Naive thymus-derived CD8-positive, alpha-beta T cell (primary cell): ENCODE measurements at places on chromosomes 16 and 17.

DNA sequence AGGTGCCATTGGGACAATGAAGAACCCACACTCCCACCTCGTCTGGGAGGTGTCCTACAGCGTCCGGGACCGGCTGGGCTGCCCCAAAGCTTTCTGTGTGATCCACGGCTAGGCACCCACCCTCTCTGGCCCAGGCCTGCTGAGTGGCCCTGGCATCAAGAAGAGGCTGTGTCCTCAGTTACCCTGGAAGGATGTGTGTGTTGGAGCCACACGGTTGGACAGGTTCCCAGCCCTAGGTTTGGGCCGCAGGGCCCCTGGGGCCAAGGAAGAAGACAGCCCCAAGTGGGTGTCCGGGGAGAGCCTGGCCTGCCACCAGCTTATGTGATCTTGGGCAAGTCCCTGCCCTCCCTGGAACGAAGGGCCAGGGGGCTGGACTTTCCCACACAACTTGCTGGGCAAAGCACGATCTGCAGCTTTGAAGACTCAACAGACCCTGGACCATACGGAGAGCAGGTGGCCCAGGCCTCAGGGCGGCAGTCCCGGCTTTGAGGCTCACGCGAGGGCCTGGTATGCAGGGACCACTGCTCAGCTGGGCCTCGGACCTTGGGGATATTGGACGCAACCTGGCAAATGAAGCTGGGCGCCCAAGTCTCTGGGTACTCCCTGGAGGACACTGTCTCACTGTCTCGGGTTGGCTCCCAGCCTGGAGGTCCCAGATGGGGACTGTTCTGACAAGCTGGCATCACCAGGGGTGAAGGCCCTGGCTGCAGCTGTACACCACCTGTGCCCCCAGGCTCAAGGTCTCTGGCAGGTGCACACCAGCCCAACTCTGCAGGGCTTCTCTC lies 17.5 kb downstream of the MYBBP1A start:
- no peak for DNase-seq

DNA sequence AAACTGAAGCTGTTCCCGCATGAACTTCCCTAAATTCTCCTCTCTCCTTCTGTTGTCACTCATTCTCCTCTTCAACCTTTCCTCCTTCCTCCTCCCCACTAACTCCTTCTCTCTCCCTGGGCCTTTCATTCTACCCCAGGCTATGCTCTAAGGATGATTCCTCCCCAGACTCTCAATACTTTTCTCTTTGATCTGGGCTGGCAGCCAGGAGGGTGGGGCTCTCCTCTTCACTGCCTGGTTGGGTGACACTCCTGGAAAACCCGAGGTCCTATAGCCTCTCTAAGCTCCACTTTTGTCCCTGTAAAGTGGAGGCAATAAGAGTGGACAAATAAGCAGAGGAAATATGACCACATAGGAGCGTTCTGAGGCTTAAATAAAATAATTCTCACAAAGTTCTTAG lies 46.2 kb downstream of the HSD17B2 start:
- no peak for DNase-seq

DNA sequence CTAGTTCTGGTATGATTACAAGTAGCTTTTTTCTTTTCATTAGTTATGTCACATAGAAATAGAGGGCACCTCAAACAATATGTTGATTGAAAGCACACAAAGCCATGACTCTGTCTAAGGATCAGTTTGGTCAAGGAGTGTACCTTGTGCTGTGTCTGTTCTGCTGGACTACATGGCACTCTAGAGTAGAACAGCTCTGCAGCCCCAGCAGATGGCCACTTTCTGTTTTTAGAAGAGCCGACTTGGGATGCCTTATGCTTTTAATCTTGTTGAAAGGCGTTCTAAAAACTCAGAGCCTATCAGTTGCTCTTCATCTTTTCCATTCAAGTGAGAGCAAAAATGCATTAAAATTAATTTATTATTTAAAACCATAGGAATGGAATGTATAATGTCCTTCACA lies 49.3 kb upstream of the CA10 start:
- no peak for DNase-seq

DNA sequence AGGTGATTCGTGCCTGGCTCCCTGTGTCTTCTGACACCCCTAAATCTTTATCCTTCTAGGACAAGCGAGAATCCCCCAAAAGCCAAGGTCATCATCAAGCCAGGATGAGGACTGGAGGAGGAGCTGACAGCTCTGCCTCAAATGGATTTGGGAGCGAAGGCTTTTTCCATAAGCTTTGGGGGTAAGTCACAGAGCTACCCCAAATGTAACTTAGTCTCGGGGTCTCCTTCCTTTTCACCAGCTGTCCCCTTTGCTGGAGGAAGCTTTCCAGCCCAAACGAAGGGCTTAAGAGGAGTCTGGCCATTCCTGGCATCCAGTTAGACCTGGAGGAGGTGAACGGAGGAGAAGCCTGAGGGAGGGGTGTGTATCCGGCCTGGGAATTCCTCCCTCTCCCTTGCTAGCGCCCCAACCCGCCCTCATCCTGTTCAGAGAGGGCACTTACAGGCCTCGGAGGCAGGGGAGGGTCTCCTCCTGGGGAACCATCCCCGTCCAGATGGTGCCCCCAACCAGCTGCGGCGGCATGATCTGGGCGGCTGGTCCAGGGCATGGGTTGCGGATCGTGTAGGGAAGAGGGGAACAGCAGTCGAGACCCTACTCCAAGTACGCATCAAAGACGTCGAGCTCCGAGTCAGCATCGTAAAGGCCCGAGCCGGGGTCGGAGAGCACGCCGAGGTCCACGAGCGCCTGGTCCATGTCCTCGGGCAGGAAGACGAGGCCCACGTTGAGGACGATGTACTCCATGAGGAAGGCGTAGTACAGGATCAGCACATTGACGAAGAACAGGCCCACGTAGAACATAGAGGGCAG lies 938 bp downstream of the DEXI start:
- no peak for DNase-seq

DNA sequence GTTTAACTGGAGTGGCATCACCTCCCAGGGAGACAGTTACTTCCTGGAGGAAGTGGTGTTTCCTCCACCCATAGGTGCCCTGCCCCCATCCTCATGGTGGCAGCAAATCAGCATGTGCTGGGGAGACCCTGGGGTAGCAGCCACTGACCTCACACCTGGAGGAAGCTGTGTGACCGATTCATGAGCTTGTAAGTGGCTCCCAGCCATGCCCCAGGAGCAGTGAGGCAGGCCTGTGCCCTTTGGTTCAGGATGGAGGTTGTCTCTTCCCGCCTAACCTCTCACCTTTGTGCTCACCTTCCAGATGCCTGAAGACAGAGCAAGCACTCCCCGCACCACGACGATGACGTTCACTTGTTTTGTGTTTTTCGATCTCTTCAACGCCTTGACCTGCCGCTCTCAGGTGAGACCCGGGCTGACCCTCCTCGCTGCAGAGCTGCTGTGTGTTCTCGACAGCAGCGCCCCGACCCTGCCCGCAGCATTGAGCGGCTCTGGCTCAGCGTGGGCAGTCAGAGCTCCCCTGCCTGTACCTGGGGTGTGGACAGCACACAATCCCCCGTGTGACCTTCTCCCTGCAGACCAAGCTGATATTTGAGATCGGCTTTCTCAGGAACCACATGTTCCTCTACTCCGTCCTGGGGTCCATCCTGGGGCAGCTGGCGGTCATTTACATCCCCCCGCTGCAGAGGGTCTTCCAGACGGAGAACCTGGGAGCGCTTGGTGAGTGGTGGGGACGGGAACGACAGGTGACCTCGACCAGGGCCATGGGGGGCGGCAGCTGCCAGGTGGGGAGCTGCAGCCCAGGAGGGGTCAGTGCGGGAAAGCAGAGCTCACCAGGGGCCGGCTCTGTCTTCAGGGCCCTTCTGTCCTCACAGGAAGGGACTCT lies 42.8 kb downstream of the MEAK7 start:
- no peak for DNase-seq

- no peak for DNase-seq
These were observed at the start of gene ACSM3 for GRCh38 chr16:20763461-20764232. TSS of gene ACSM3 (plus strand) at chr16:20764014. CDS start at chr16:20770035, 6,021 bp downstream.

DNA sequence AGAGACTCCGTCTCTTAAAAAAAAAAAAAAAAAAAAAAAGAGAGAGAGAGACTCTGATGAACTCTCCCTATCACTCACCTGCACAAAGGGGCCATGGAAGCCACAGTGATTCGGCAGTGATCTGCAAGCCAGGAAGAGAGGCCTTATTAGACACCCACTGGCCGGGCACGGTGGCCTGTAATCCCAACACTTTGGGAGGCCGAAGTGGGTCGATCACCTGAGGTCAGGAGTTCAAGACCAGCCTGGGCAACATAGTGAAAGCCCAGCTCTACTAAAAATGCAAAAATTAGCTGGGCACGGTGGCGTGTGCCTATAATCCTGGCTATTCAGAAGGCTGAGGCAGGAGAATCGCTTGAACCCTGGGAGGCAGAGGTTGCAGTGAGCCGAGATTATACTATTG lies 198.5 kb upstream of the WSCD1 start:
- no peak for DNase-seq

- no peak for DNase-seq
These were observed 1.1 kb upstream of the GNAO1 start for GRCh38 chr16:56190048-56190676.

DNA sequence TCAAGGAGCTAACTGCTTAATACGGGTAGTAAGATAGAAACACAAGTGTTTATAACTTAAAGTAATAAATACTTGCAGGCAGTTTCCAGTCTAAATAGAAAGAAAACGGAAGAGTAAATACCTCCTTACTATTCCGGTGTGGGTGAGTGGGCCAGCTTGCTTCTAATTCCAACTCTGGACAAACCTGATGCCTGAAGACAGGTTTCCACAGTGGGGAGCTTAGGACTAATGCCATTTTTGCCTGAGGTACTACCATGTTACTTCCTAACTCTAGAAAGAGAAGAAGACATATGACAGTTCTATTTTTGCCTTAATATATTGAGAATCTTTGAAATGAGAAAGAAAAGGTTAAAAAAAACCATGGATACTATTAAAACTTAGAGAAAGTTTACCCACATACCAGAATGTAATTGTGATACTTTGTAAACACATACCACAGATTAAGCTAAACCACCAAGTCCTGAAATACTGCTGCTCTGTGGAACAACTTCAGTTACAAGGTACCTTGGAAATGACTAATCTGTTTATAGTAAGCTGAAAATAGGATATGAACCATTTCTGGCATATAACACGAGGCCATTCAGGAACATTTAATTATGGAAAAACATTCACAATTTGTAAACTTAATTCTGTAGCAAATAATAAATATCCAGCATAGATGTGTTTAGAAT lies 70.2 kb downstream of the ZZEF1 start:
- no peak for DNase-seq

- peak; percentile 40 for DNase-seq
These were observed 1.9 kb downstream of the MNT start for GRCh38 chr17:2398655-2399571.

DNA sequence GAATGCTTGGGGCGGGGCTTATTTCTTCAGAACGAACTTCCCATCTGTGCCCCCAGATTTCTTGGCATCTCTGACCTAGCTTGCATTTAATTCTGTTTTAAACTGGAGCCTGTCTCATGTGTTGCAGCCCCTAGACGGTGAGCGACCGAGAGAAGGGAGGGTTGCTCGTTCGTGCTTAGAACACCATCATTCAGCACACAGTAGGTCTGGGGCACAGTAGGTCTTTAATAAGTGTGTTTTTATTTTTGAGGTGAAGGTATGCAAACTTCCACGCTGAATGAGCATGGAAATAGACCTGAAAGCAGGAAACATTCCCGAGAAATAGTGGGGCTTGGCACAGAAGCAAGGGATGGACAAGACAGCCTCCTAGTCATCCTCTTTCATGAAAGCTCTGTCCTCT lies 57.0 kb upstream of the TAC4 start:
- DNase-seq = no peak

DNA sequence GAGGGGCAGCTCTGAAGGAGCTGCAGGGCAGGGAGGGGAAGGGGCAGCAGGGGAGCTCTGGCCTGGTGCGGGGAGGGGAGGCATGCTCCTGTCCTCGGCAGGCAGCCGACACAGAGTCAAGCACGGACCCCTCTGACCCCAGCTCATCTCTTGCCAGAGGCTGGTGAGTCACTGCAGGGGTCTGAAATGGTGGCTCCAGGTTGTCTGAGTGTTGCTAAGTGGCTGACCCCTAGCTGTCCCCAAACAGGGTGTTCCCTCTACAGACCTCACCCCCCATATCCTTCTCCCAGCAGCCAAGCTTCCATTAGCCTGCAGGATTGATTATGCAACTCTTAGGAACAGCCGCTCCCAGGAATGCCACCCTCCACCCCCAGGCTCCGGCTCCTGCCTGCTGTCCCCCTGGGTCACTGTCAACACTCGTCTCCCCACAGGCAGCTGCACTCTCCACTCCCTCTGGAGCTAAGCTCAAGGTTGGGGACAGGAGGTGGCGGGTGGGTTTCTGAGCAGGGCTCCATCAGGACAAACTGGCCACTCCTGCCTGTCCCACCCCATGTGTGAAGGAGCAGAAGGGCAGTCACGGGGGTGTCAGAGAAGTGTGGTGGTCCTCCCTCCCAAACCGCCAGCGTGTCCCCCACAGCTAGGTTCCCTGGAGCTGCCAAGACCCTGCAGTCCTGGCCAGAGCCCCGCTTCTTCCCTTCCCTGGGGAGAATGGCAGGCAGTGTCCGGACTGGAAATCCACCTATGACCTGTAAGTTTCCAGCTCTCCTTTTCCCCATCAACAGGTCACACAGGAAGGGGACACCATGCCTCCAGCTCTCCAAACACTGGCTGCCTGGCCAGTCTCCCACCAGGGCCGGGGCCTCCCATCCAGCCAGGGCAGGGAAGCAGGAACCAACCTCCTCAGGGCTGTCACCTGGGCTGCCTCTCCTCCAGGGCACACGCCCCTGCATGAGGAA lies 1.0 kb downstream of the MYLK3 start:
- DNase-seq = no peak

- DNase-seq = no peak
These were observed 8.6 kb upstream of the AKTIP start for GRCh38 chr16:53511403-53512280.

DNA sequence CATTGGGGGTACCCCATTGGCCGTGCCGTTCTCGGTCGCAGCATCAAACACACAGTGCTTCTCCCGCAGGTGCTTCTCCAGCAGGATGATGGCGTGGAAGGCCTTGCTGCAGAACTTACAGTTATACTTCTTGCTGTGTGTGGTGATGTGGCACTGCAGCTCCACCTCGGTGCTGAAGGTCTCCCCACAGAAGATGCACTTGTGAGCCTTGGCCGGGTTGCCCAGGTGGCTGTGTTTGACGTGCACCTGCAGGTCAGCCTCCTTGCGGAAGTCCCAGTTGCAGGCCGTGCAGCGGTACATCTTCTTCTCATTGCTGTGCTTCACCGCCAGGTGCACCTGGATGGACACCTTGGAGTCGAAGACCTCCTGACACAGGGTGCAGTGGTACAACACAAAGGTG lies 219.3 kb downstream of the ZNF423 start:
- DNase-seq = no peak

DNA sequence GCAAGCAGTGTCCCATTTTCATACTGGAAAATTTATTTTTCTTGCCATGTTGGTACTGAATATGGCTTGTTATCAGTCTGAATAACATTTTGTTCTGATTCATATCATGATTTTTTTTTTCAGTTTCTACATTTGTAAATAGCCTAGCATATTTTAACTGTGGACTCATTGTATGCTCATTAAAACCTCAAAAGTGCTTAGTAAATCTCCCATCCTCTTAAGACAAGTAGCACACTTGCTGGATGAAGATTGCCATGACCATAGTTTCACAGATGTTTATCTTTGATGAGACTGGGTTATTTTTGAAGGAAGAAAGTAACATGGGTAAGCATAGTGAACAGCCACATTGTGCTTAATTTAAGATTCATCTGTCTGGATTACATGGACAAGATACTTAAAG lies 878 bp downstream of the KRT10 start:
- no peak for DNase-seq

GRCh38 chr17:37797206-37797605 lies 52.3 kb upstream of the HNF1B start:
- DNase-seq = no peak
